ENCODE measurements at places on chromosomes 12 and 14.

GRCh38 chr14:55000381-55000780 lies 26.5 kb downstream of the WDHD1 start:
- H3K27me3 ChIP-seq = no peaks in the 10 kb centered on the region
- H3K4me1 ChIP-seq = no peaks in the 10 kb centered on the region
- DNase-seq = no peak
- H3K4me3 ChIP-seq = no peak overlapping the region
- no peak overlapping the region for H3K27ac ChIP-seq
- H3K36me3 ChIP-seq = no peaks in the 10 kb centered on the region

GRCh38 chr12:16159571-16159970 lies 117.9 kb downstream of the SLC15A5 start:
- H3K36me3 ChIP-seq = no peaks in the 10 kb centered on the region
- no peaks in the 10 kb centered on the region for H3K4me1 ChIP-seq
- no peaks in the 10 kb centered on the region for H3K27me3 ChIP-seq
- H3K4me3 ChIP-seq = no peak overlapping the region

GRCh38 chr12:121520586-121521086 lies 60.2 kb downstream of the KDM2B start:
- no peak for DNase-seq

DNA sequence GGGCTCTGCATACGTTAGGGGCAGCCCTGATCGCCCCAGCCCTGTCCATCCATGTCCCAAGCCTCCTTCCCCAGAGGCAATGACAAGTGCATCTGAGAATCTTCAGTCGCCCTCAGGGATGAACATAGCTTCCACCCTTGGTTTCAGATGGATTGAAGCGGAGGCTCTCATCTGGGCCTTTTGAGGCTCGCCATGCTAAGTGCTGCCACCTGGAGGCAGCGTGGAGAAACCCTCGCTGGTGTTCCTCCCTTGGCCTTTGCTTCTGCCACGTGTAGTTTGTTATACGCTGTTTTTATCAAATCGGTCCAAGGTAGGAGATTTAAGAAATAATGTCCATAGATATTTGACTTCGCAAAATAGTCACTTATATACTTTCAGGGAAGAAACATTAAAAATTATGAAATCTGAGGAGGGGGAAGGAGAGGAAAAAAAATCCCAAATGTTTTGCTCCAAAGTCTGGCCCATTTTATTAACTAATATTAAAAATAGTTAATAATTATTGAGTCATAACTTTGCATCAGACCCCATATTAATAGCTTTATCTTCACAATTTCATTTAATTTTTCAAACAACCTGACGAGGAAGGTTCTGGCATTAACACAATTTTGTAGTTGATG lies 28.8 kb upstream of the LRRC10 start:
- H3K4me1 ChIP-seq = no peaks in the 10 kb centered on the region
- peak; percentile 69 for DNase-seq
- H3K27ac ChIP-seq = no peak overlapping the region
- H3K36me3 ChIP-seq = no peaks in the 10 kb centered on the region
- H3K4me3 ChIP-seq = no peak overlapping the region

DNA sequence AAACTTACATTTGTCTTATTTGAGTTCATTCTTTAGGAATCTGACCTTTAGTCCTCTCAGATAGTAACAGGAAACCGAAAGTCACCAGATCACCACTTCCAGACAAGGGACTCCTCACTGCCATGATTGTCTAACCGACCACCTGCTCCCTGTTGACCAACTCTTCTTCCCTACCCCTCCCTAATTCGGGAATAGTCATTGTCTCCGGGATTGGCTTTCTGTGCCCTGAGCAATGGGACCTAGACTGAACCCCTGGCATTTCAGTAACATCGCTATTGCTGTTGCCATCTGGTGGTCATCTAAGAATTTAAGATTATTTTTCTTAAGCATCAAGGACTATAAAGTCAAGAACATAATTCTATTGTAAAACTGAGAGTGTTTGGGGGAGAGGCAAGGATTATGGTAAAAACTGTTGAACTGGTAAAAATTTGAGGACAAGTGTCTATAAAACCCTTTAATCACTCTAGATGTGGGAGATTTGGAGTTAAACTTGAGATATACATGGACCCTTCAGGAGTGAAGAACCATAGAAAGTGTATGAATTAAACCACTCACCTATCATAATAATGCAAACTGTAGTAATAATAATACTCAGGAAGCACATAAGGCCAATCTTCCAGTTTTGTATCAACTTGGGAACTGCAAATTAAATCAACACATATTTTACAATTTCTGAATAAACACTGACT lies 6.3 kb downstream of the CLEC2A start:
- H3K36me3 ChIP-seq = no peaks in the 10 kb centered on the region
- H3K4me1 ChIP-seq = no peaks in the 10 kb centered on the region
- H3K27me3 ChIP-seq = no peaks in the 10 kb centered on the region
- peak overlapping the region; percentile 15 for H3K4me3 ChIP-seq

DNA sequence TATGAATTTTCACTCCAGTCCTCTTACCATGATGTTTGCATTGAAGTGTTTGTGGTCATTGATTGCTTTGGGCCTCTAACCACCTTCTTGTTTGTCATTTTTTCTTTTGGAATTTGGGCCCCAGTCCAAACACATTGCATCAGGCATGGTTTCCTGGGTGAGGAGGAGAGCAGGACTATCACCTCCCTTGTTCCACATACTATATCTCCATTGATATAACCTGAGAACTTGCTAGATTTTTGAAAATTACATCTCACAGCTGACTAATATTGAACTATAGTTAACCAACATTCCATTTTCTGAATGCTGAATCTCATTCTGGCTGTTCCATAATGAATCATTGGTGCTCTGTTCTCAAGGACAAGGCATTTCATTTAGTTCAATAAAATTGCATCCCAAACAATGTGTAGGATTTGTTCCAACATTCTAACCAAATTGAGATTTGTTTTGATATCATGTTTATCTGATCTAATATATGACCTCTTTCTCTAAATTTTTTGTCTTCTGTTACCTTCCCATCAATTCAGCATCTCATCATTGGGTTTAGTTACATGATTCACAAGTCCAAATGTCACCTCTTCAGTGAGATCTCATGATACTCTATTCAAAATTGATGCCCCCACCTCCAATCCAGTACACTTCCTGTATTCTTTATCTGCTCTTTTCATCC lies 329.0 kb downstream of the ZFP36L1 start:
- no peaks in the 10 kb centered on the region for H3K27me3 ChIP-seq
- H3K27ac ChIP-seq = peak overlapping the region; percentile 26
- H3K4me3 ChIP-seq = no peak overlapping the region
- peaks cover 2% of the 10 kb centered on the region for H3K4me1 ChIP-seq

GRCh38 chr12:95637471-95638155 lies 86.3 kb upstream of the USP44 start:
- no peak overlapping the region for H3K27ac ChIP-seq
- no peak overlapping the region for H3K4me3 ChIP-seq
- H3K4me1 ChIP-seq = peaks cover 24% of the 10 kb centered on the region
- DNase-seq = no peak
- H3K36me3 ChIP-seq = no peaks in the 10 kb centered on the region

DNA sequence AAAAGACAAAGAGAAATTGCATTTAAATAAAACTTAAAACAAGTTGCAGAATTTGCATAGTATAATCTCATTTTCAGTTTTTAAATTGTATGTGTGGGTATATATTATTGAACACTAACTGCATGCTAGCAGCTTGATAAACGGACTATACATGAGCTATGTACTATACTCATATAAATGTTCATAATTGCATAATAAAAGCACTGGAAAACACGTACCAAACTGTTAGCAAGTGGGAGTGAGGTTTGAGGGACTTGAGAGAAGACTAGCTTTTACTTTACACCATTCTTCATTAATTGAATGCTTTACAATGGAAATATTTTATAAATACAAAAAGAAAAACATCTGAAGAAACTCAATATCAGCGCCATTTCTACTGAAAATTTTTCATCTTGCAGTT lies 32.2 kb upstream of the MDM1 start:
- peak overlapping the region; percentile 50 for H3K27ac ChIP-seq
- no peaks in the 10 kb centered on the region for H3K36me3 ChIP-seq
- no peaks in the 10 kb centered on the region for H3K4me1 ChIP-seq
- no peak for DNase-seq

DNA sequence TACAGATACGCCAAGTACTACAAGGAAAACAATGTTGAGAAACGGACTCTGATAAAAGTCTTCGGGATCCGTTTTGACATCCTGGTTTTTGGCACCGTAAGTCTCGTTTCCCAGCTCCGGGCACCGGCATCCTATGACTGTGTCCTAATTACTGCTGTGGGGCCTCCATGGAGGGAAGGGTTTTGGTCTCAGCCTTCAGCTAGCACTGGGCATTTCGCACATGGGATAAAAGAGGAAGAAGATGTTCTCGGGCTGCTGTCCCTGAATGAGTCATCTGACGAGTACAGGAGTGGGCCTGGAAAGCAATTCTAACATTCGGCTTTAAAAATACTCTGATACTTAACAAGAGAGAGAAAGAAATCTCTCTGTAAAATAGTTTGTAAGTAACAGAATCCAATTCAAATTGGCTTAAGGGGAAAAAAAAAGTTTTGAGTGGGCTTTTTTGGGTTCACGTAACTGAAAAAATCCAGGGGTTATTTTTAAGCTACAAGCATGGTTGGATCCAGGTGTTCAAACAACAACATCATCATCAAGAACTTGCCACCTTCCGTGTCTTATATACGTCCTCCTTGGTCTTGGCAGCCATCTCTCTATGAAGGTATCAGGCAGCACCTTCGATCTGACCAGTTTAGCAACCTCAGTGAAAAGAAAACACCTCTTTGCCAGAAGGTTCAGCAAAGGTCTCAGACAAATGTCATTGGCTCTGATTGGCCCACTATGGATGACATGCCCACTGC lies 34.4 kb upstream of the P2RX4 start:
- no peaks in the 10 kb centered on the region for H3K4me1 ChIP-seq
- no peaks in the 10 kb centered on the region for H3K27me3 ChIP-seq
- H3K27ac ChIP-seq = no peak overlapping the region
- DNase-seq = no peak
- no peak overlapping the region for H3K4me3 ChIP-seq

GRCh38 chr12:75705749-75706711 lies 194.6 kb upstream of the KRR1 start:
- no peak for DNase-seq
- H3K27ac ChIP-seq = peak overlapping the region; percentile 8
- H3K4me1 ChIP-seq = no peaks in the 10 kb centered on the region
- no peak overlapping the region for H3K4me3 ChIP-seq
- H3K36me3 ChIP-seq = no peaks in the 10 kb centered on the region

- H3K4me1 ChIP-seq = no peaks in the 10 kb centered on the region
- no peak for DNase-seq
- H3K27me3 ChIP-seq = no peaks in the 10 kb centered on the region
- H3K27ac ChIP-seq = no peak overlapping the region
- no peaks in the 10 kb centered on the region for H3K36me3 ChIP-seq
- H3K4me3 ChIP-seq = no peak overlapping the region
Observed at GRCh38 chr12:47084172-47084571, 4.4 kb upstream of the AMIGO2 start.

GRCh38 chr12:56874821-56875220 lies 59.4 kb downstream of the SDR9C7 start:
- no peak overlapping the region for H3K27ac ChIP-seq
- H3K27me3 ChIP-seq = no peaks in the 10 kb centered on the region
- H3K4me1 ChIP-seq = peaks cover 36% of the 10 kb centered on the region
- no peak overlapping the region for H3K4me3 ChIP-seq

GRCh38 chr12:113724794-113725556 lies 241.2 kb downstream of the RBM19 start:
- no peak overlapping the region for H3K27ac ChIP-seq
- no peak for DNase-seq
- no peak overlapping the region for H3K4me3 ChIP-seq

- H3K4me1 ChIP-seq = no peaks in the 10 kb centered on the region
- no peak for DNase-seq
- H3K27ac ChIP-seq = no peak overlapping the region
- no peak overlapping the region for H3K4me3 ChIP-seq
- H3K36me3 ChIP-seq = no peaks in the 10 kb centered on the region
- H3K27me3 ChIP-seq = no peaks in the 10 kb centered on the region
Observed at GRCh38 chr12:72146495-72146894, 125.7 kb upstream of the TRHDE start.
